MM.1S (cell line): ENCODE measurements at places on chromosomes 16 and 17.

GRCh38 chr16:24382762-24383407 is 126.8 kb downstream of the CACNG3 start:
- H3K4me3 ChIP-seq, result no peak overlapping the region
- no peak for DNase-seq
- H3K27ac ChIP-seq, result no peak overlapping the region
- no peaks in the 10 kb centered on the region for H3K4me1 ChIP-seq
- H3K27me3 ChIP-seq, result no peaks in the 10 kb centered on the region
- no peaks in the 10 kb centered on the region for H3K36me3 ChIP-seq

GRCh38 chr17:21687136-21687953 is 5.0 kb upstream of the KCNJ18 start:
- H3K27me3 ChIP-seq, result no peaks in the 10 kb centered on the region
- no peak for DNase-seq
- H3K4me3 ChIP-seq, result no peak overlapping the region
- H3K27ac ChIP-seq, result no peak overlapping the region

DNA sequence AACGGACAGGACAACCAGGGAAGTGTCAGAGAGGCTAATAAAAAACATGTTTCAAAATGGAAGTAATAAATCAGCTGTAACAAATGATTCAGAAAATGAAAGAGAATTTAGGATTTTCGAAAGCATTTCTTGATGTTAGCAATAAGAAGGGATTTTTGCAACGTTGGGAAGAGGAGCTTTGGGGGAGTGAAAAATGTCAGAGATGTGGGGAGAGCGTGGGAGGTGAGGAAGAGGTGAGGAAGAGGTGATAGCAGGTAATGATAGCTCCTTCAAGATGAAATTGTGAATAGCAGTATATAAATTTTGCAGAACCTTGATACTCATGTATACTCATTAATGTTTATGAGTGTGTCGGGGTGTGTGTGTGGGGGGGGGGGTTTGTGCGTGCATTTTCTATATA is 76.2 kb upstream of the COX10 start:
- no peak overlapping the region for H3K4me3 ChIP-seq
- no peaks in the 10 kb centered on the region for H3K27me3 ChIP-seq
- no peak overlapping the region for H3K27ac ChIP-seq
- no peaks in the 10 kb centered on the region for H3K36me3 ChIP-seq
- no peak for DNase-seq
- no peaks in the 10 kb centered on the region for H3K4me1 ChIP-seq

- no peaks in the 10 kb centered on the region for H3K36me3 ChIP-seq
- no peaks in the 10 kb centered on the region for H3K27me3 ChIP-seq
- H3K4me3 ChIP-seq, result no peak overlapping the region
- no peak overlapping the region for H3K27ac ChIP-seq
- no peak for DNase-seq
These were observed 36.3 kb downstream of the WWP2 start for GRCh38 chr16:69798466-69798865.
